ENCODE measurements at places on chromosomes 7 and 10.
A peak's percentile ranks its signal among the peaks of the same experiment; 100 is the strongest.

DNA sequence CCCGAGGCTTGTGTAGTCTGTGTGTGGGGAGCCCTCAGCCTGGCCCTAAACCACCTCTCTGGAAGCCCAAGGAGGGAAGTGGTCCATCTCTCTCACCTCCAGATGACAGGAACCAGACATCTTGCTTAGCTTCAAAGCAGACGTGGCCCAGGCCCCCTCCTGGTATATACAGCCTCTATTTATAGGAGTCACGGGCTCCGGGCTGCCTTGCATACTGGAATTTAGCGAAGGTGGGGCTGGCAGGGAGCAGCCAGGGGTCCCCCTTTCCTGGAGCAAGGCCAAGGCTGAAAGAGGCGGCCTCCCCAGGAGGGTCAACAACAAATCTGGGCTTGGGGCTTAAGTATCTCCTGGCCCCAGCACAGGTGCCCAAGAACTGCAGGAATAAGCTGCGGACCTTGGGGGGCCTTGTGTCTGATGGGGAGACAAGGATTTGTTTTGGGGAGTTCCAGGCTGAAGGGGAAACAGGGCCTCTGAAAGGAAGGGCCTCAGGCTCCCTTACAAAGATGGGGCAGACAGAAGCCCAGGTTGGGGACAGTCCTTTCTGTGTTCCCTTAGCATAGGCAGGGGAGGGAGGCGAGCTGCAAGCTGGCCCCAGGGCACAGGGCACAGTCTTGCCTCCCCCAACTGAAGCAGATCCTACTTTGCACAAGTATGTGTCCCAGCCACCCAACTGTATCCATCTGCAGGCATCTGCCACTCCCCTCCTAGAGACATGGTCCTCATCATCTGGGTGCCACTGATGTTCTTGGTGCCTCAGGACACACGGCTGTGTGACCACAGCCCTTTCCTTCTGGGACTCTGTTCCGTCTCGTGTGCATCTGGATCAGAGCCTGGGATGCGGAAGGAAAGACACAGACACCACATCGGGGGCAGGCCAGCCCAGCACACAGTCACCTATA, 11.9 kb downstream of the ZCCHC24 start:
- no peak for DNase-seq

GRCh38 chr7:44279286-44279685, 46.1 kb downstream of the CAMK2B start:
- no peak for DNase-seq

GRCh38 chr7:70953796-70954195, 178.1 kb upstream of the GALNT17 start:
- DNase-seq, result no peak

GRCh38 chr7:936386-937054, 18.0 kb downstream of the ADAP1 start:
- DNase-seq, result peak; percentile 35

- DNase-seq, result no peak
Observed at GRCh38 chr10:80268938-80269588, 20.4 kb downstream of the MAT1A start.

GRCh38 chr10:11746883-11747539, 4.8 kb downstream of the ECHDC3 start:
- DNase-seq, result no peak

GRCh38 chr7:112938863-112939573, 147.6 kb downstream of the GPR85 start:
- peak; percentile 40 for DNase-seq

DNA sequence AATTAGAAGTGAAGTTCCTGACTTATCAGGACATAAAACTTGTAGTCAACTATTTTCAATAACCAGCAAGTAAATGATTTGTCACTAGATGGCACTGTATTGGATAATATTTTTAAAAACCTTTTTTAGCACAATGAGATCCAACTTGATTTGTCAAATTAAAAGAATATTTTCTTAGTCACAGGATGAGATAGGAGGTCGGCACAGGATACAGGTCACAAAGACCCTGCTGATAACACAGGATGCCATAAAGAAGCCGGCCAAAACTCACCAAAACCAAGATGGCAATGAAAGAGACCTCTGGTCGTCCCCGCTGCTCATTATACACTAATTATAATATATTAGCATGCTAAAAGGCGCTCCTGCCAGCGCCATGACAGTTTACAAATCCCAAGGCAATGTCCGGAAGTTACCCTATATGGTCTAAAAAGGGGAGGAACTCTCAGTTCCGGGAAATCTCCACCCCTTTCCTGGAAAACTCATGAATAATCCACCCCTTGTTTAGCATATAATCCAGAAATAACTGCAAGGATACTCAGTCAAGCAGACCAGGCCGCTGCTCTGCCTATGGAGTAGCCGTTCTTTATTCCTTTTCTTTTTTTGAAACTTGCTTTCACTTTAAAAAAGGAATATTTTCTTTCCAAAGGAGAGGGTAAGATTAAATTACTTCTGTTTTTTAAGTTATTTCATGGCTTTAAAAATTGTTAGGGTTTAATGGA, 255.7 kb upstream of the MKLN1 start:
- peak; percentile 79 for DNase-seq

DNA sequence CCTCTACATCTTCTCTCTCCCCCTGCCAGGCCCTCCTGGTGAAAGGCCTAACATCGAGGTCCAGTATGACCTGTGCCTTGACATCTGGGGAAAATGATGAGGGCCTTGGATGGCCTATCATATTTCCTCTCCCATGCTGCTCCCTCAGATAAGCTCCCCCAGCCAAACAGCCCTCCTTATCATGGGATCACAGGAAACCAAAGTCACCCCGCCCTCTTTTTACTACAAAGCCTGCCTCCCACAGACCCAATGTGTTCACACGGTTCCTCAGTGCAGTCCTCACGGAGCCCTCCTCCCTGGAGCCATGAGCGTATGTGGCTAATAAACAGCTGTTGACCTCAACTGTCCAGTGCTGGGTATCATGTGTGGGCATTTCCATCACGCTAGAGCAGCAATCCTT, 32.0 kb downstream of the C10orf90 start:
- DNase-seq, result no peak

- no peak for DNase-seq
Observed at GRCh38 chr10:112373912-112374338, at the start of gene ACSL5. ACSL5 (plus strand) TSS chr10:112374116; CDS start chr10:112394947, 20,831 bp downstream.

DNA sequence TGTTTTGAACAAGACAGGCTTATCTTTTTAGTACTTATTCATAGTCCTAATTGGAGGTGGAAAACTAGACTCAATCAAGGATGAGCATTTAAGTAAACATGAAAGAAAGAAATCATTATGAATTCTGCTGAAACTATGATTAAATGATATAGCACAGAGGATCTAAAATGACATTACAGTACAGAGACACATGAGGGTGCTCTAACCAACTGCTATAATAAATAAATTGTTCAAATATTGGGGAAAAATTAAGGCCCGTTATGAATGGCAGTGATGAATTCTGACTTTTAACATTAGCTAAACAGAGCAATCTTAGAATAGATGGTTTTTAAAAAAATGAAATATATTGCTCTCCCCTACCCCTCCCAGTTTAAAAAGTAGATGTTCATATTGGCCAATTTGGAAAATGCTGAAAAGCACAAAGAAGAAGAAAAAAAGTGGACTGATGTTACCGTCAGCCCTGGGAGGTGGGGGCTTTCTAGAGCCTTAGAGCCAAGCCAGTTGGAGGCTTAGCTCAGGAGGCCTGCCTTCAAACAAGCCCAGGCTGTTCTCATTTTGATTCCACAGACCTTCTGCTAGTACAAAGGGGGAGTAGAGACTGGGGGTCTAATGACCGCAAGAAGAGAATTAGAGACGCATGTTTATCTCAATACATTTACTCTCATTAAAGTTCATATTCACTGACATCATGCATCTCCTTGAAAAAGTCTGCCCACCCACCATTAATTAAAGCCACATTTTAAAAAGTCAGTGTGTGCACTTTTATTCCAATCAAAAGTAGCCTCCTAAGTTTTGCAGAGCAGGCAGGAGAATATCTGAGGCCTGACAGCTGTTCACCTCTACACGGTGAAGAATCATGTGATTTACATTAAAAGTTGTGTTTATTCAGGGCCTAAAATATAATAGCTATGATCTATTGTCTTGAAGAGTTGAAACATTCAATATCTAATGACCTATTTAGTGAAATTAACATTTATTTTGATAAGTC, 10.0 kb downstream of the WNT2 start:
- no peak for DNase-seq

GRCh38 chr7:35624299-35625186, 70.4 kb downstream of the HERPUD2 start:
- peak; percentile 59 for DNase-seq

GRCh38 chr7:149638566-149639320, 134.6 kb downstream of the ZNF467 start:
- DNase-seq, result no peak

DNA sequence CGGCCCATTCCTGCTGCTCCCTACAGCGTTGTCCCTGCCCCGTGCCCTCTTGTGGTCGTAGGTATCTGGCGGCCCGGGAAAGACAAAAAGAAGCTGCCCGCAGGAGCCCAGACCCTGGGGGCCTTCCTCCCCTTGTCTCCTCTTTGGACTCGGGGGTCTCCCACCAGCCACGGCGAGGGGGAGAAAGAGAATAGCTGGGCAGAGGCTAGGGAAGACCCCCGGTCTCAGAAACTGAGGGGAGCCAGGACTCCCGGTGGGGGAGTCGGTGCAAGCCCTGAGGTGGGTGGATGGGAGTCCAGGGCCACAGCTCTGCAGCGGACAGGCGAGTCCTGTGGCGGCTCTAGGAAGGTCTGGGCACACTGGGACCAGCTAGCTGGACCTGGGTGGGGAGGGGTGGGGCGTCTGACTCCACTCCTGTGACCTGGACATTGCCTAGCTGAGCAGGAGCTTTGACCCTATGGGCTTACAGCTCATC, 1.3 kb upstream of the SH2D4B start:
- DNase-seq, result no peak

DNA sequence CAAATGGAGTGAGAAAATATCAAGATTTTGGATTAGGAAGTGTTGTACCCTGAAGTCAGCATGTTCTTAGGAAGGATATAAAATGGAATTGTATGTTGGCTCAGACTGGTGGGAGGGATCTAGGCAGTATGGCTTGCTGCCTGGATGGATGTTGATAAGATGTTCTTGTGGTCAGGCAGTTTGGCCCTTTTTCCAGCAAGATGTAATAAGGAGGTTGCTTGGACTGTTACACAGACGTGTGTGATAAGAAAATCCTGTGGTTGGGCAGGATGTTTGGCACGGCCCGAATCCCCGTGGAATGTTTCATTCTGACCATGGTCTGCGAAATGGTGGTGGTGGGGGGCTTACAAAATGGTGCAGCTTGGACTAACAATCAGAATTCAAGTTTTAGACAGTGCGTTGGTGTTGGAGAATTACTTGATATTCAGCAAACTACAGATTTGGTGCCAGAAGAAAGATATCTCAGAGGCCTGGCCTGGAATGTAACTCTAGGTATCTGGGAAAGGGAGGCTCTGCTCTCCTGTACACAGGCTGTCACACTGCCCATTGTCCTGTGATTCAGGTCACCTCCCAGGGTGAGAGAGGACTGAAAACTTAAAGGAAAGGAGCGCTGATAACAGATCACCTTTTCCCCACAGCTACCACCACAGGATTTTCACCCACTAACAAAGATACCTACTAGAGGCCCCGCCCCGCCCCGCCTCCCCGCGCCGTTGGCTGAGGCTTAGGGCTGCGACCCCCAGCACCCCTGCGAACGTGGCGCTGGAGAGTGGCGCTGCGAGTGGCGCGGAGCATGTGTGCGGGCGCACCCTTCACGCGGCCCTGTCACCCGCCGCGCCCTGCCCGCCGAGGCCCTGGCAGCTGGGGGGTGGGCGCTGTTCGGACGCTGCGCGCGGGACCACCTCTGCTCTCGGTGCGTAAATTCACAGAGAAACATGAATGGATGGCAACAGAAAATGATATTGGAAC, 19.3 kb upstream of the ZNF680 start:
- no peak for DNase-seq

Measured in HAP-1 (cell line).